ENCODE measurements at places on chromosomes 7 and 10.

- DNase-seq, result no peak
These were observed 27.7 kb downstream of the CDK6 start for GRCh38 chr7:92808635-92809034.

DNA sequence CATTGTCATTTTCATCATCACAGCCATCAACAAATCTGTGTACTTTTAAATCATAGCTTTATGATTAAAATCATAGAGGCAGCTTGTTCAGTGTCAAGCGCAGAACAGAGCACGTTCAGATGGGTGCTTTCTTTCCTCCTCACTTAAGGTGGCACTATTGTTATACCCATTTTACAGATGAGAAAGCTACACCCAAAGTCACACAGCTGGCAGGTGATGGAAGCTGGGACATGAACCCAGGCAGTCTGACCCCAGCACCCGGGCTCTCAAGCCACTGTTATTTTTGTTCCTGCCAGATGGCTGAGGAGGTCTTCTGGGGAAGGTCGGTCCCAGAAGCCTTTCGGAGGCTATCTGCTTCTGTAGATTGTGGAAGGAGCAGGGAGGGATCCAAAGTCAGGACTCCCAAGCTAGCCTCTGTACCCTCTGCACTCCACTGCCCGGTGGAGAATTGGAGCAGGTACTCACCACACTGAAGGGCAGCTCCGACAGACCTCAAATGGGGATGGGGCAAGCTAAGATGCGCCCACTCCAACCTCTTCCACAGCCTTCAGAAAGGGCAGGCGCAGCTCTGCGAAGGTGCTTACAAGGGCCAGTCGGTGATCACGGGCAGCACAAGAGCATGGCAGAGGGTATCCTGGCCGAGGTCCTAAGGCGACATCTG lies 610 bp downstream of the AVPI1 start:
- DNase-seq, result no peak

DNA sequence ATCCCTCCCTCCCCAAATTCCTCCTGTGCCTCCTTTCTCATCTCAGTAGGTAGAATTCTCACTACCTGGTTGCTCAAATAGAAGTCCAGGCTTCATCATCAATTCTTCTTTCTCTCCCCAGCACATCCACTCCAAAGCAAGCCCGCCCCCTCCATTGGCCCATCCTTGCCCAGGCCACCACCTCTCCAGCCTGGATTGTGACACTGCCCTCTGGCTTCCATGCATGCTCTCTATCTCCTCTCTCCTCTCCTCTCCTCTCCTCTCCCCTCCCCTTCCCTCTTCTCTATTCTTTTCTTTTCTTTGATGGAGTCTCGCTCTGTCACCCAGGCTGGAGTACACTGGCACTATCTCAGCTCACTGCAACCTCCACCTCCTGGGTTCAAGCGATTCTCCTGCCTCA lies 144.9 kb downstream of the UBE2H start:
- DNase-seq, result no peak

DNA sequence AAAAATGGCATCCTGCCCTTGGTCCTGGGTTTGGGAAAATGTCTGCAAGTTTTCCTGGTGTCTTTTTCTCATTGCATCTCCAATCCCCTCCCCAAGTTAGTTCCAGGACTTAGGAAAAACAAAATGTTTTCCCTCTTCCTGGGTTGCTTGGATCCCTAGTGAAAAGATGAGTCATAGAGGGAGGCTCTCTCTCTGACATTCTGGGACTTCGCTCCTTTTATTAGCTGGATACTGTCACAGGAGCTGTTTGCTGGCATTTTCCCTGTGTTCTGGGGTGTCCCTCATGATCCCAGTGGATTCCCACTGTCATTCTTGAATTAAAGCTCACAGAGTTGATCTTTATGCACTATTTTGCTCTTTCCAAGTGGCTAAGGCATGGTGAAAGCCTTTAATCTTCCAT lies 316.4 kb upstream of the MBL2 start:
- DNase-seq, result no peak

GRCh38 chr7:47104206-47104549 lies 477.7 kb downstream of the TNS3 start:
- DNase-seq, result no peak

DNA sequence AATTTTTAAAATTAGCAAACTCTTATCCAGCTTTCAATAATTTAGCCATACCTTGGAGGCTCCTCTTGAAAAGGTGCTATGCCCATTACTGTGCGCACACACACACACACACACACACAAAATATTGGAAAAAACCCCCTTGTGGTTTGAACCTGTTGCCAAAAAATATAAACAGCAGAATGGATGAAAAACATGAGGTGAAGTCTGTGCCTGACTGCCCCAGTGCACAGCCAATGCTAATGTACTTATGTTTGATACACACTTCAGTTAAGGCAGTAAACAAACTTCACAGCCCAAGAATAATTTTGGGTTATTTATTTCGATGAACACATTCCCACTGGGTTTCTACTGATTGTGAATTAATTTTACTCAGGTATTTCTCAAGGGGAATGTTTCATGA lies 113.2 kb upstream of the SEM1 start:
- no peak for DNase-seq

- DNase-seq, result no peak
These were observed 903 bp upstream of the KCNMA1 start for GRCh38 chr10:77638321-77639101.

DNA sequence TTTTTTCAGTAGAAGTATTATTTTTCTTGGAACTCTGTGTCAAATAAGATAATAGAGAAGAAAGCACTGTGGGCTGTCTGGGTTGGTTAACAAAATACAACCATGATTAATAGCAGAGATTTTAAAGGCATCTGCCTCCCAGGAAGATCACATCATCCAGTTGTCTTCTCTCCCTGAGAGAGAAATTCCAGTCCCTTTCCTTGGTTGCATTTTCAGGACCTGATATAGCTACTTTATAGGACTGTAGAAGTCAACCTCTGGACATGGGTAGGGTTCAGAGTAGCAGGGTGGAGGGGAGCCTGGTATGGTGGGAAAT lies 309.9 kb upstream of the IGFBP3 start:
- DNase-seq, result no peak

DNA sequence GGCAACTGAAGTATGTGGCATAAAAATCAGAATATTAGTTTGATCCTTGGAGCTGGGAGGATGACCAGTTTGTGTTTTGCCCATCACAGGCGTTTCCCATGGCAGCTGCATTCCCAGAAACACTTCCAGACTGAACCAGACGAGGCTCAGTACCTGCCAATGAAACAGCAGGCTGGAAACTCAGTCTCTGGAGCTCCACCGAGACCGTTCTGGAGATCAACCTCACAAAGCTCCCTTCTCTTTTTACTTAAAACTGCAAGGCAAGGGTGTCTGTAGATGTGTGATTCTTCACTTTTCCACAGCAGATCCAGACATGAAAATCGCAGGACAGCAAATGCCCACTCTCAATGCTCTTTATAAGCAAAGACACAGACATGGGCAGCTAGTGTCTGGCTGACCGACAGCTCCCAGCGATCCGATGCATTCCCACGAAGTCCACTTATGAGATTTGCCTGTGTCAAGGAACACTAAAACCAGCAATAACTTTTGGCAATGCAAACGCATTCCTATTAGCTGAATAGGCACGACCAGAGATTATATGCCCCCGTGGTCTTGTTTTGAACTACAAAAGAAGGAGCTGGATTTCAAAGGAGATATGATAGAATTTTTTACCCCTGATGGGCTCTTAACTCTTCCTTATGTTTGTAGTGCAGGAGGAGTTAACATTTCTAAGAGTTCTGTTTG lies 72.6 kb downstream of the ADAM12 start:
- DNase-seq, result no peak

DNA sequence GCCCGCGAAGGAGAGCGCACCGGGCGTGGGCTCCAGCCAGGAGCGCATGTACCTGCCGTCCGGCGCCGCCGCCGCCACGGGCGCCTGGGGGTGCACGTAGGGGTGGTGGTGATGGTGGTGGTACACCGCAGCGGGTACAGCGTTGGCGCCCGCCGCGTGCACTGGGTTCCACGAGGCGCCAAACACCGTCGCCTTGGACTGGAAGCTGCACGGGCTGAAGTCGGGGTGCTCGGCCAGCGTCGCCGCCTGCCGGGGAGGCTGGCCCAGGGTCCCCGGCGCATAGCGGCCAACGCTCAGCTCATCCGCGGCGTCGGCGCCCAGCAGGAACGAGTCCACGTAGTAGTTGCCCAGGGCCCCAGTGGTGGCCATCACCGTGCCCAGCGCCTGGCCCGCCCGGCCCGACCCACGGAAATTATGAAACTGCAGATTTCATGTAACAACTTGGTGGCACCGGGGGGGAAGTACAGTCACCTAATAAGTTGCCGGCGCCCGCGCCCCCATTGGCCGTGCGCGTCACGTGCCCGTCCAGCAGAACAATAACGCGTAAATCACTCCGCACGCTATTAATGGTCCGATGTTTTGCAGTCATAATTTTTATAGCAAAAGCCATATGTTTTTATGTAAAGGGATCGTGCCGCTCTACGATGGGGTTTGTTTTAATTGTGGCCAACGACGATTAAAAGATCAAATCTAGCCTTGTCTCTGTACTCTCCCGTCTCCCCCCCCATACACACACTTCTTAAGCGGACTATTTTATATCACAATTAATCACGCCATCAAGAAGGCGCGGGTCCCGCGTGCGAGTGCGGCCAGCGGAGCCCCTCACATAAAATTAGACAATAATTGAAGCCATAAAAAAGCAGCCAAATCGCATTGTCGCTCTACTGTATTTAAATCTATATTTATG lies at the start of gene HOXA9:
HOXA9 (minus strand) TSS at position 449 of the 907 bp plus-strand sequence; CDS start at position 369, 80 bp downstream.
- no peak for DNase-seq

DNA sequence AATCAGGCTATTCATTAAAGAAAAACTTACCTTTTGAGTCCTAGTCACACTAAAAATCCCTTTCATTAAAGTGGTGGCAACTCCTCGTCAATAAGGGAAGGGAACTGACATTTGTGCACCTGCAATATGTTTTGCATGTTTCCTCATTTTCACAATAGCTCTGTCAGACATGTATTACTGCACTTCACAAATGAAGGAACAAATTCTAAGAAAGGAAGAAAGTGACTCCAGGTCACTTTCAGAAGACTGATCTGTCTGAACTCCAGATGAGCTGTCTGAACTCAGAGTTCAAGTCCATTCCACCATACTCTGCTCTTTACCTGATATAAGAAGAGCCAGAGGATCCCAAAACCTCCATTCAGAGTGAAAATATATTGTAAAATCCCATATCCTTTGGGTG lies 50.3 kb upstream of the GSAP start:
- DNase-seq, result no peak

GRCh38 chr7:92608380-92609322 lies 18.5 kb upstream of the FAM133B start:
- DNase-seq, result no peak

Data from activated CD4-positive, alpha-beta T cell treated with anti-CD3 and anti-CD28 coated beads for 24 hours (primary cell).